ENCODE measurements at places on chromosomes 4 and X.
A peak's percentile ranks its signal among the peaks of the same experiment; 100 is the strongest.

GRCh38 chr4:174940002-174940401 lies 21.8 kb downstream of the ADAM29 start:
- DNase-seq: no peak

DNA sequence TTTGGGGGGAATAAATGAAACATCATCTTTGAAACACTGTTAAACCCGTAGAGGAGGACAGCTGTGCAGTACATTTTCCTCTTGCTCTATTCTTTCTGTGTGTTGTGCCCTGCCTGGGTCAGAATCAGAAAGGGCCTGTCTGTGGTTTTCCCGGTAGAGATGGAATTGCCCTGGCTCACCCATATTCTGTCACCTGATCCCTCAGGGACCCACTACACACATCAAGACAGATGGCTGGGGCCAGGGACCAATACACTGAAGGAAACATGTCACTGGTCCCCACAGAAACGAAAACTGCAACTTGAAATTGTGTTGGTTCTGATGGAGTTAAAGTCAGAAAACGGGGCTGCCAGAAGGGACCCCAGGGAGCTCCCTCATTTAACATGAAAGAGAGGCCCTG lies 114.9 kb downstream of the ZNF827 start:
- no peak for DNase-seq

GRCh38 chr4:149884529-149885181 lies 69.0 kb upstream of the IQCM start:
- DNase-seq: no peak

GRCh38 chr4:8439168-8439567 lies 1.4 kb downstream of the ACOX3 start:
- peak; percentile 11 for DNase-seq

DNA sequence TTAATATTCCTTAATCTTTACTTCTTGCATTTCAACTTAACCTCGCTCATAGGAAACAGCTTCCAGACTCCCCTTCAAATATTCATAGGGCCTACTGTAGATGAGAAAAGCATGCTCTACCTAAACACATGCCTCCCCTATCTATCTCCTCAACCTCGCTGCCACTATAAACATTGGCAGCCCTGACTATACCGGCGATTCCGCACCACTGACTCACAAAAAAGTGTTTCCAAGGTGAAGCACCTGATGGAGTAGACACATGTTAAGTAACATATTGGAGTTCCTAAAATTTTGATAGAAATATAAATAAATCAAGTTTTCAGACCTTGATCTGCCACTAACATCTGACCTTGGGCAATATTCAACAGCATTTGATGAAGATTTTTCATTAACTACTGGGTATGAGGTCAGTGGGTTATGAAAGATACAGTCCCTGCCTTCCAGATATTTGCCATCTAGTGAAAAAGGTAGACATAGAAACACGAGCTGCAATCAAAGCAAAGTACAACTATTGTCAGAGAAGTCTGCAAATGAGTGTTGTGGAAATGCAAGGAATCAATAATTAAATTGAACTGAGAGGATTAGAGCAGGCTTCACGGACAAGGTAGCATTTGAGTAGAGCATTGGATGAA lies 184.2 kb downstream of the MAML3 start:
- DNase-seq: no peak

DNA sequence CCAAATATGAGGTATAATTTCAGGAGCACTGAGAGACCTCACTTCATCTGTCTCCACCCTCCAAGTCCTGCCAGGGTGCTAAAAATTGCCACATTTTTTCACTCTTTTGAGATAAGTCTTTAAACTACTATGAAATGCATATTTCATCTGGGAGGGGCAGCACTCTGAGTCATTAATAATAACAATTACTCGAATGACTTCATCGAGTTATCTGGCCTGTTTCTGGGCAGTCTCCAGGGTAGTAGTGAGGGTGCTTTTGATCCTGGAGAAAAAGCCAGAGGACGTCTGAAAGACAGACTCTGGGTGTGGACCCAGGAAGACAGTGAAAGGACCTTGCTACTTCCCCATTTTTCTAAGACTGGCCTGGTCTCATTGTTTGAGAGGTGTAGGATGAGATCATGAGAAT lies 42.3 kb upstream of the SRD5A3 start:
- peak; percentile 85 for DNase-seq

DNA sequence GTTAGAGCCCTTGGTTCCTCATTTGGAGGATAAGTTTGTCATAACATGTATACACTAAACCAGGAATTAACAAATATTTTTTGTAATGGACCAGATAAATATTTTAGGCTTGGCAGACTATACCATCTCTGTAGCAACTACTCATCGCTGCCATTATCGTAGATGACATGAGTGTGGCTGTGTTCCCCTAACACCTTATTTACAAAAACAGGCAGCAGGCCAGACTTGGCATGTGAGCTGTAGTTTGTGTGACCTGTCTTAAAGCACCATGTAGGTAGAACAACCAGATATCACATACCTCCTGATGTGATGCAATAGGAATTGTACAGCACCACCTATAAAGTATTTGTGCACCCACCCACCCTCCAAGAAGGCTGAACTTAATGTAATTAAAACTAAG lies 82.0 kb downstream of the RASGEF1B start:
- no peak for DNase-seq

GRCh38 chr4:40553995-40554394 lies 75.7 kb downstream of the RBM47 start:
- no peak for DNase-seq

DNA sequence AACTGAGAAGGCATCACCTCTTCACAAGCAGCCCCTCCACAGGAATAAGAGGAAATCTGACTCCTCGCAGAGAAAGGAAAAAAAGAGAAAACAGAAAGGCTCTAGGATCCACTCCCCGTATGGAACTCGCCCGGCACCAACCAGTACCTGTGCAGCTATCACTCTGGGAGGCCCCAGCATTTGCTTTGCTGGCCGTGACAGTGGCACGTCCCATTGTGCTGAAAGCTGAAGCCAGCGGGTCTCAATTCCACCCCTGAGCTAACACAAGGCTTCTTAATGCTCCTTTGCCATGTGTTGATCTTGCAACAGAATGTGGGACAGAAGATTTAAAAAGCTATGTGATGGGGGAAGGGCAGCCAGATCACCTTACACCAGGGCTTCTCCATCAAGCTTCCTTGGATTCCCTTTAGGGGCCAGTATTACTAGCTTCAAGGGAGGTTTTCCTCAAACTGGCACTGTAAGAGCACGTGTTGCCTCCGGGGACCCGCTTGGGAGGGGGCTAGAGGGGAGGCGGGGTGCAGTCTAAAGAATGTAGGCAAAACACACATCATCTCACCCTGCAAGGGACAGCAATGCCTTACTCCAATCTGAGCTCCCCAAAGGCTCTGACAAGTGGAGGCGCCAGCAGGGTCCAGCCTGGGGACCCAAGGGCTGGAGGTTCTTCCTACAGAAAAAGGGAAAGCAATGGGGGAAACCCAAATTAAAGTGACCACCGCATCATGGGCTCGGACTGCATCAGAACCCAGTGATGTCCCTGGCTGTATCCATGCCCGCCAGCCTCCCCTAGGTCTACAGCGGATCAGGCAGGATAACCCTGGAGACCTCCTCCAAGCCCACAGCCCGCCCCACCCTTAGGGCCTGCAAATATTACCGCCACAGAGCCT lies 1.2 kb downstream of the USP46 start:
- DNase-seq: peak; percentile 60

DNA sequence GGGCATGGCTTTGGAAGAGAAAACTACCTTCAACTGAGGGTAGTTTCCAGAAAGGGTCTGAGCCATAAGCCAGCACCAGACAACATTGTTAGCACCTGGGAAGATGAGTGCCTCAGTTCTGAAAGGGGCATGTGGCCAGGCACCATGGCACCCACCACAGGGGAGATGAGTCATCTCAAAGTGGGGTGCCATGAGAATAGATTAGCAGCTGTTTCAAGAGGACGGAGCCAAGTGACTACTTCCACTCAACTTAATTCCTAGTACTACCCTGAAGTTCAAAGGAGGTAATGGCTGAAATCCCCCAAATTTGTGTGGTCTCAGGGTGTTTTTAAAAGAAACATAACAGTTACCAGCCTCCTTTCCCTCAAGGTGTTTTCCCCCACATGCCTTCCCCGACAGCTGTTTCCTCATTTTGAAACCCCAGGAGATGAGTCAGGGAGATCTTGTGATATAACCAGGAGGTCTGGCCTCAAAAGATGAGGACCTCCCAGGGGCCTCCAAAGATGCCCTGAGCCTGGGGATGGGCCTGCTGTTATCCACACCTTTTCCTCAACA lies 27.8 kb upstream of the FTHL17 start:
- no peak for DNase-seq

- no peak for DNase-seq
Observed at GRCh38 chr4:76233967-76234678, 17.4 kb upstream of the FAM47E start.

GRCh38 chr4:48490680-48491513 lies 845 bp downstream of the ZAR1 start:
- no peak for DNase-seq

- peak; percentile 91 for DNase-seq
Observed at GRCh38 chr4:13700021-13700857, 72.7 kb upstream of the BOD1L1 start.

- DNase-seq: peak; percentile 13
Observed at GRCh38 chrX:106931831-106932491, 11.8 kb downstream of the CLDN2 start.

Measured in cardiac fibroblast (primary cell).